Lung microvascular endothelial cell (primary cell): ENCODE measurements at places on chromosomes 3 and 15.
A peak's percentile ranks its signal among the peaks of the same experiment; 100 is the strongest.

DNA sequence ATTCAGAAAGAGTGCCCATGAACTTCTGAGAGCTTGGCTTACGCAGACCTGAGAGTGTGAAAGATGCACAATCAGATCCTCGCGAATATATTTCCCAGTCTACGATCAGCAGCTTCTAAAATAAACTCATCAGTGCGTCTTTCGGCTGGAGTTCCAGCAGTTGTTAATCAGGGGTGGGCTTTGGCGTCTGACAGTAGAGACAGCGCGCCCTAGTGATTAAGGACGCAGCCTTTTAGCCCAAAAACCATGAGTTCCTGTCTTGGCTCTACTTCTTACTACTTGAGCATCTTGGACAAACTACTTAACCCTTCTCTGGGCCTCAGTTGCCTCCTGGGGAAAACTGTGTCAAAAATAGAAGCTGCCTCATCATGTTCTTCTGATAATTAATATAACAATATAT is 15.8 kb upstream of the ARRDC4 start:
- no peak for DNase-seq

- DNase-seq = no peak
These were observed 176.3 kb downstream of the ZNF621 start for GRCh38 chr3:40701016-40701588.

DNA sequence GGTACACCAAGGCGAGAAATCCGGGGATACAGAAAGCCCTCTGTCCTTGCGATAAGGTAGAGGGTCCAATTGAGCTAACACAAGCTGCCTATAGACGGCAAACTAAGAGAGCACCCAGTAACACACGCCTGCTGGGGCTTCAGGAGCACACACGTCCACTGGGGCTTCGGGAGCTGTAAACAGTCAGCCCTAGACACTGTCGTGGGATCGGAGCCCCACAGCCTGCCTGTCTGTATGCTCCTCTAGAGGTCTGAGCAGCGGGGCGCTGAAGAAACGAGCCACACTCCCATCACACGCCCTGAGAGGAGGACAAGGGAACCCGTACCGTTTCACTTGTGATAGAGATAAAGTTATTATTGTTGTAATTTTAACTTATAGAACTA is 486 bp downstream of the SAMMSON start:
- DNase-seq = no peak

- no peak for DNase-seq
These were observed 14.3 kb upstream of the ZBTB47 start for GRCh38 chr3:42639192-42639591.

DNA sequence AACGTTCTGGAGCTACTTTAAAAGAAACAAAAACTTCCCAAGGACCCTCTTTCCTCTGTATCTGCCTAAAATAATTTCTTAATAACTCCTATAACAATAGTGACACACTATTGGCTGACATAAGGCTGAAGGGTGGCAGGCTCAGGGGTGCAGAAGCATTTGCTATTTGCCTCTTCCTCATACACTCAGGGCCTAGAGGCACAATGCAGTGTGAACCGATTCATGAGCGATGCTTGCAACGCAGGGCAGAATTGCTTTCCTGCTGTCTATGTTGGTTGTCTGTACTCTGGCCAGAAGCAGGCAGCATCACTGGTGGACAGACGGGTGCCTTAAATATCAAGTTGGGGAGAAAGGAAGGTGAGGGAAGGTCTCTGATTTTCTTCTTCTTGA is 157.4 kb downstream of the AGBL1 start:
- no peak for DNase-seq

DNA sequence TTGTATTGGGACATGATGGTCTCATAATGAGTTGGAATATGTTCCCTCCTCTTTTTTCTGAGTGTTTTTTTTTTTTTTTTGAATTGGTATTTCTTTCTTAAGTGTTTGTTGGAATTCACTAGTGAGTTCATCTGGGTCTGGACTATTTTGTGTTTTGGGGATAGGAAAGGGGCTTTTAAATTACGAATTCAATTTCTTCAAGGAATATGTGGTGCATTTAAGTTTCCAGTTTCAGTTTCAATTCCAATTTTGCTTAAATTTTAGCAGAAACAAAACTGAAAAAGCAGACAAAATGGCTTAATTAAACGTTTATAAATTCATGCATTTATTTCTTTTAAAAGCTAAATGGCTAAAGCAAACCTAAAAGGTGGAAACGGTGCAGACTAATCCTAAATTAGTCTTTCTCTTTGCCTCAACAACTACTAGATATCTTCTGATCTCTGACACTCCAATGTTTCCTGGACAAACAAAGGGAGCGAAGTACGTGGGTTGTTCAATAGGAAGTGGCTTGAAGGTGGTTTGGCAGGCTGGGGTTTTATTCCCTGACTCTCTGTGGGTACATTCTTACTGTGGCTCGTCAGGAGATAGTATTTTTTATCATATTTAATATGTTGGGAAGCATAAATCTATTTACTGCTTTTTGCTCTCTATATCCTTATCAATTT is 50.0 kb upstream of the CORO2B start:
- peak; percentile 80 for DNase-seq

DNA sequence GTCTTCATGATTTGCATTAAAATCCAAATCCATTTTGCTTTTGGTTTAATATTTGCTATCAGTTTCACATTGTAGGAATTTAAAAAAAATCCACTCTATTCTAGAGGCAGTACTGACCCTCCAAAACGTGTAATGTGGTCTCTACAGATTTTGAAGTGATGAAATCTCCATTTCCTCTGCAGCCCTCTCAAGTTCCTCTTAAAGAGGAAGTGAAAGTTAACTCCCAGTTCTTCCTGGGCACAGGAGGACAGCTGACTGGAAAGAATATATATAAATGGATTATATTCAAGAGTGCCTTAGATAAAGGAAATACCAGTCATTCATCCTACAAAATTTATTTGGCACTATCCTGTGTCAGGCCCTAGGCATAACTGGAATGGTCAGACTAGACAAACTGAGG is 83.5 kb upstream of the PLCL2 start:
- DNase-seq = peak; percentile 58

DNA sequence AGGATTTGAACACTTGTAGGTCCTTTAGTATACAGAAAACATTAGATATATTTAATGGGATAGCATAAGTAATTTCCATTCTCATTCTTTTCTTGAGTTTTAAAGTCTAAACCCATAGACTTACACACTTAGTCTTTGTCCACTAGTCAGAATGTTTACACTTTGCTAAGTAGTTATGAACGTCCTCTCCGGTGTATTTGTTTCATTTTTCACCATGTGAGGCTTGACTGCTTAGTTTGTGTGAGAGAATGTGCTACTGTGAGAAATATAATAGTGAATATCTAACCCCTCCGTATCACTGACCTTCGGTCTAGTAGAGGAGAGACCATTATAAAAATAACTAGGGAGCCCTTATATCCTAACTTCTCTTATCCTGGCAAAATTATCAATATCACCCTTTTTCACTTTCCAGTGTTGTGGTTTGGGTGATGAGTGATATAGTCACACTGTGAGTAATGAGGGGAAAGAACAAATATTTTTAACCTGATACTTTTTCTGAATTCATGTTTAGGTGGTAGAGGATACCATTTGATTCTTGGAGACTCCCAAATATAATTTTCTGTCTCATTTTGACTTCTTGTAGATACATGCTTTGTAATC is 122.4 kb downstream of the UBE2E2 start:
- peak; percentile 20 for DNase-seq

- no peak for DNase-seq
These were observed 12.4 kb downstream of the PCYT1A start for GRCh38 chr3:196275126-196275525.

DNA sequence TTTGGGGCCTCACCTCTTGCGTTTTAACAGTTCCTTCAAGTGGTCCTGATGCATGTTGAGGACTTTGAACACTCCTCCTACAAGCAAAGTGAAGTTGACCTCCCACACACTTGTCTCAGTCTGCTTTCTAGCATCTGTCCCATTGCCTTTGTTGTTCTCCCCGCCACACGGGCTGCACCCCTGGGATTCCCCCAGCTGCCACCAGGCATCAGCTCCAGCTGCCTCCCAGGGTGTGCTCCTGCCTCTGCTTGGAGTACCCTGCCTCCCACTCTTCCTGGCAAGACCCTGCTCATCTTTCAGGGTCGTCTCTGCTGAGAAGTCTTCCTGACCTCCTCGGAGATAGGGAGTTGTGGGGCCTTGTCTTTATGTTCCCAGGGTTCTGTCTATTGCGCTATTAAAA is 52.2 kb downstream of the IGF1R start:
- no peak for DNase-seq

DNA sequence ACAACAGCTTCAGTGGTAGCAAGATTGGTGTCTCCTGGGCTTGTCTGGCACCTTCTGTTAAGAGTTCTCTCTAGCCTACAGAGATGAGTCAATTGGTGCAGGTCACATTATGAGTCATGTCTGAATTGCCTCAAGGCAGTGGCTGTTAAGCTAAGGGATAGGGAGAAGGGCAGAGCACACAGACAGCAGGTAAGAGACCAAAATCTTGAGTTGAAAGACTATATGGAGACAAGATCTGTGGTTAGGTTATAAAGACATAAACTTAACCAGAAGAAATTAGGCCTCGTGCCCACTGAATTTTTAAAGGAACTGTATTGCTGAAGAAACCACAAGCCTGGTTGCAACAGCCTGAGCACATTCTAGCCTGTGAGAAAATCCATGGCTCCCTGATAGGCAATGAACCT is 19.2 kb upstream of the KPNA1 start:
- DNase-seq = no peak
